ENCODE measurements at places on chromosomes 7 and 10.

- no peak for DNase-seq
Observed at GRCh38 chr7:18538554-18539250, 43.2 kb downstream of the HDAC9 start.

- DNase-seq = no peak
Observed at GRCh38 chr7:41446606-41447449, 256.1 kb downstream of the INHBA start.

GRCh38 chr10:112766636-112767035 lies 183.4 kb upstream of the TCF7L2 start:
- DNase-seq = no peak

DNA sequence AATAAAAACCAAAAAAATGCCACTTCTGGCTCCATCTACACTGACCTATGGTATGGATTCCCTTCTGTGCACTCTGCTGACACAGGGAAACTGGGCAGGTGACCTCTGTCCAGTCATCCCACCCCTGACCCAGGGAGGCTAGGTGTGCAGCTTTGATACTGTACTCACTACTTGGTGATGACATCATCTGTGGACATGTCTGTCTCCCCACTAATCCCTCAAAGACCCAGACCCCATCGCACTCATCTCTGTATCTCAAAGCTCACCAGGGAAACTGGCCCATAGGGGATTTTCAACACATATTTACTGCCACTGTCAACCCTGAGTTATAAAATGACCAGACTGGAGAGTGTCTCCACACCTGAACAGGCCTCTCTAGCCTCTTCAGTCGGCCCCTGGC lies 10.6 kb downstream of the SGMS1 start:
- peak; percentile 23 for DNase-seq

DNA sequence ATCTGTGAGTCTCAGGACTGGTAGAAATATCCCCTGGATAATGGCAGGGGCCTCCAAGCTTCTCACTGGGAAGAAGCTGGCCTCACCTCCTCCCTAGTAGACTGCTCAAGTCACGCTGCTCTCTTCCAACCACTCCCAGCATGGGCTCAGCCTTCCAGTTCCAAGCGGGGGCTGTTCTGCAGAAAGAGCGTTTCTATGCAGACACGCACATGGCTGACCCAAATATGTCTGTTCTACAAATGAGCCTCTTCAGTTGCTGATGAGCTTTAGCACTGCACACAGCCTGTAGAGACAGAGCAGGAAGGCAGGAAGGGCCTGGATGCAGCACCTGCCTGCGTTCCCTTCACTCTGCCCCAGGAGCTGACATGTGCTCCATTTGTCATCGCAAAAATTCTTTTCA lies 523.9 kb upstream of the MGMT start:
- no peak for DNase-seq

- DNase-seq = no peak
Observed at GRCh38 chr10:77571490-77571889, 66.1 kb downstream of the KCNMA1 start.

DNA sequence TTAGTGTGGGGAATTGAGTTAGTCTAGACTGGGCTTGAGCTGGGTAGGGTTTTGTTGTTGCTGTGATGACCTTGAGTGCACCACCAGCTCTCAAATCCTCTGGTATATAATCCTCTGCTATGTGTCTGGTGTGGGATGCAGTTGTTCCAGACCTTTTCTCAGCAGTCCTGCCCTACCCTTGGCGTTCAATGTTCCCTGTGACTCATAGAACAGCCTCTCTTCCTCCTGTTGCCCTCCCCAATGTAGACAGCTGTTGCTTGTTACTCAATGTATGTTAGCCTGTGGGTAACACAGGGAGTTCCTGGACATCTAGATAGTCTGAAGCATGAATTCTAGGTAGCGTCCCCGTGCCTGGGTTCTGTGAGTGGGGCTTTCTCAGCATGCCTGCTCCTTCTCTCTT lies 19.8 kb downstream of the ACBD7 start:
- peak; percentile 63 for DNase-seq

DNA sequence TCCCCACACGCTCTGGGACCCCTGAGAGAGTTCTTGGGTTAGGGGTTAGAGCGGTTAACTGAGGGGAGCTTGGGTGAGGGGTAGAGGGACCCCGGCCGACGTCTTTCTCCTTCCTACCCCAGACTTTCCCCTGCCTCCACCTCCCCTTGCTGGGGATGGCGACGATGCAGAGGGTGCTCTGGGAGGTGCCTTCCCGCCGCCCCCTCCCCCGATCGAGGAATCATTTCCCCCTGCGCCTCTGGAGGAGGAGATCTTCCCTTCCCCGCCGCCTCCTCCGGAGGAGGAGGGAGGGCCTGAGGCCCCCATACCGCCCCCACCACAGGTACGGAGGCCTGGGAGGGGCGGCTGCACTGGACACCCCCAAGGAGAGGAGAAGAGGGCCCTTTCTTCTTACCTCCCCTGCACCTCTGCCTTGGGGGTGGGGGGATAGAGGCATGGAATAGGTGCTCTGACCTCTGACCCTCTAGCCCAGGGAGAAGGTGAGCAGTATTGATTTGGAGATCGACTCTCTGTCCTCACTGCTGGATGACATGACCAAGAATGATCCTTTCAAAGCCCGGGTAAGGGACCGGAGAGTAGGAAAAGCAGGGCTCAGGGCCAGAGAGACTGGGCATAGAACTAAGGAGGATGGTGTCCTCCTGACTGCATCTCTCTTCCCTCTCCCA lies 1.1 kb downstream of the ZYX start:
- no peak for DNase-seq

- no peak for DNase-seq
Observed at GRCh38 chr7:105643384-105643783, 62.1 kb upstream of the EFCAB10 start.

GRCh38 chr10:68403701-68404100 lies 3.4 kb downstream of the RUFY2 start:
- DNase-seq = no peak

GRCh38 chr7:78967046-78967445 lies 486.4 kb downstream of the MAGI2 start:
- DNase-seq = no peak
